ENCODE measurements at places on chromosomes 2 and 18.
A peak's percentile ranks its signal among the peaks of the same experiment; 100 is the strongest.

- peak; percentile 20 for DNase-seq
Observed at GRCh38 chr18:8424917-8425725, 184.1 kb upstream of the RAB12 start.

GRCh38 chr2:29202819-29203495, 87.7 kb downstream of the CLIP4 start:
- DNase-seq: no peak

DNA sequence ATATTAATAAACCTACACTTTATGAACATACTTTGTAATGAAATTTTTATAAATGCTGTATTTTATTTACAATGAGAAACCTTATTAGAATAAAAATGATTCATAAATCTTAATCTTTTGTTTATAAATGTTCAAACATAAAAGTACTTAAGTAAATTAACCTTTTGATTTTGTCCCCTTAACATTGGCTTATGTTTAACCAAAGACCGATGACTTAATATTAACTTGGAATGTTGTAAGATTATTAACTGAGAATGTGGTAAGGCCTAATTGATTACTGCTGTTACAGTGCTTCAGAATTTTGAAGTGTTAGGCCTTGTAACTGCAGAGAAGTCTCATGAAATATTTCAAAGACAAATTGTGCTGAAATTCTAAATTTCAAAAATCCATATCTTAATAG, 5.7 kb downstream of the CPS1 start:
- no peak for DNase-seq

- no peak for DNase-seq
Observed at GRCh38 chr2:190722835-190723234, 74.0 kb downstream of the NAB1 start.

- DNase-seq: no peak
Observed at GRCh38 chr2:72512376-72512775, 313.5 kb downstream of the EXOC6B start.

Measured in skeletal muscle cell (primary cell).